ENCODE measurements at places on chromosomes 11 and 22. TPM values are rescaled to one million over a fixed set of nuclear protein-coding genes. Genes with fewer than 3 reads are reported as not detected.

HBB gene
- total RNA-seq = 100 TPM

CECR2 gene
- 3.1 TPM for total RNA-seq

TSGA10IP gene
- total RNA-seq = not detected

ZNF143 gene
- total RNA-seq = 21.7 TPM

TIMP3 gene
- 250 TPM for total RNA-seq

OR5A1 gene
- total RNA-seq = not detected

GGT5 gene
- total RNA-seq = 21.1 TPM

SYT9 gene
- total RNA-seq = 0.08 TPM

TOP3B gene
- total RNA-seq = 11.2 TPM

SUSD2 gene
- 3.2 TPM for total RNA-seq

RAC2 gene
- total RNA-seq = 1.8 TPM

NPAS4 gene
- total RNA-seq = not detected

TMEM132A gene
- 6.4 TPM for total RNA-seq

VWA5A gene
- total RNA-seq = 4.6 TPM

CDCA5 gene
- total RNA-seq = 1.3 TPM

MRPL23 gene
- total RNA-seq = 93.6 TPM

SLC22A12 gene
- total RNA-seq = not detected

SPDYC gene
- not detected for total RNA-seq

KCNJ5 gene
- 5.4 TPM for total RNA-seq

PIWIL4 gene
- total RNA-seq = 0.66 TPM

PRAME gene
- total RNA-seq = not detected

OR51B4 gene
- not detected for total RNA-seq

GPR83 gene
- 0.25 TPM for total RNA-seq

APOC3 gene
- not detected for total RNA-seq

CDC42EP1 gene
- 17.7 TPM for total RNA-seq

IPO7 gene
- total RNA-seq = 150 TPM

FAM180B gene
- 0.22 TPM for total RNA-seq

OR52A1 gene
- not detected for total RNA-seq

KLHL35 gene
- total RNA-seq = 0.74 TPM

DNAJB7 gene
- total RNA-seq = not detected

RASL10A gene
- 1.4 TPM for total RNA-seq

P4HA3 gene
- total RNA-seq = 0.16 TPM

SESN3 gene
- 8.1 TPM for total RNA-seq

PLAAT5 gene
- total RNA-seq = 1.4 TPM

TMA7B gene
- total RNA-seq = not detected

C22orf31 gene
- total RNA-seq = 0.30 TPM

CRYBB1 gene
- total RNA-seq = 0.66 TPM

SYCE3 gene
- not detected for total RNA-seq

XKR3 gene
- total RNA-seq = not detected
